ENCODE measurements at places on chromosomes 4 and X.

GRCh38 chrX:149650162-149650561 is 18.6 kb upstream of the TMEM185A start:
- DNase-seq, result no peak

- no peak for DNase-seq
Measured at GRCh38 chrX:153445856-153446635, at the start of gene TREX2. Gene TREX2 (minus strand): TSS chrX:153446056. CDS start chrX:153445430, 626 bp downstream.

GRCh38 chrX:109735202-109735744 is 2.2 kb upstream of the ACSL4 start:
- DNase-seq, result no peak

- no peak for DNase-seq
Measured at GRCh38 chrX:133418588-133418987, 3.3 kb upstream of the GPC4 start.

- DNase-seq, result no peak
Measured at GRCh38 chrX:50407976-50408375, 62.6 kb downstream of the DGKK start.

GRCh38 chr4:103098756-103099440 is 736 bp downstream of the BDH2 start:
- no peak for DNase-seq

GRCh38 chrX:85851418-85851817 is 195.9 kb downstream of the CHM start:
- no peak for DNase-seq

- DNase-seq, result peak; percentile 55
Measured at GRCh38 chr4:186757696-186758355, 34.2 kb upstream of the FAT1 start.

DNA sequence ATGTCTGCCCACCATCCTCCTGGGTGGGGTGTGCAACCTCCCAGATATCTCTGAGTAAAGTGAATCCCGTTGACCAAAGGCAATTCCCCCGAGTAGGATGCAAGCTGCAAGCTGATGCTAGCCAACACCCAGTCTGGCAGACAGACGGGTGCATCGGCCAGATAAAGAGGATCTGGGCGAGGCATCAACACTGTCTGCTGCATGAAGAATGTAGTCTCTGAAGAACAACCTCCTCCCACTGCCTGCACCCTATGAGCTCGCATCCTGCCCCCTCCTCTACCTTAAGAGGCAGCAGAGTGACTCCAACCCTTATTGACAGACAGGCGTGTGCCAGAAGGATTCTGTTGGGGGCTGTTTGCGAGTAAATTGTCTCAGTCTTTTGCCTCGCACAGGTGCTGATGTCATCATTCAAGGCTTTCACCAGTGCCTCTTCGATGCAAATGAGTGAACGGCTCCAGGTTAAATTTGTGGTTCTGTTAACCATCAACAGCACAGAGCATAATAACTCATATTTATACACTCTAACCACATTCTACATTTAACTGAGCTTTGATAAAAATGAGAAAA is 546.9 kb downstream of the BCOR start:
- DNase-seq, result peak; percentile 25

GRCh38 chr4:155187989-155188388 is 20.4 kb upstream of the NPY2R start:
- no peak for DNase-seq

GRCh38 chrX:72029483-72030411 is 102.0 kb downstream of the RTL5 start:
- peak; percentile 94 for DNase-seq

All from fibroblast of upper back skin (primary cell).